ENCODE measurements at places on chromosomes 3 and 15.

GRCh38 chr15:93239591-93239990 is 150.6 kb upstream of the RGMA start:
- no peak for DNase-seq

DNA sequence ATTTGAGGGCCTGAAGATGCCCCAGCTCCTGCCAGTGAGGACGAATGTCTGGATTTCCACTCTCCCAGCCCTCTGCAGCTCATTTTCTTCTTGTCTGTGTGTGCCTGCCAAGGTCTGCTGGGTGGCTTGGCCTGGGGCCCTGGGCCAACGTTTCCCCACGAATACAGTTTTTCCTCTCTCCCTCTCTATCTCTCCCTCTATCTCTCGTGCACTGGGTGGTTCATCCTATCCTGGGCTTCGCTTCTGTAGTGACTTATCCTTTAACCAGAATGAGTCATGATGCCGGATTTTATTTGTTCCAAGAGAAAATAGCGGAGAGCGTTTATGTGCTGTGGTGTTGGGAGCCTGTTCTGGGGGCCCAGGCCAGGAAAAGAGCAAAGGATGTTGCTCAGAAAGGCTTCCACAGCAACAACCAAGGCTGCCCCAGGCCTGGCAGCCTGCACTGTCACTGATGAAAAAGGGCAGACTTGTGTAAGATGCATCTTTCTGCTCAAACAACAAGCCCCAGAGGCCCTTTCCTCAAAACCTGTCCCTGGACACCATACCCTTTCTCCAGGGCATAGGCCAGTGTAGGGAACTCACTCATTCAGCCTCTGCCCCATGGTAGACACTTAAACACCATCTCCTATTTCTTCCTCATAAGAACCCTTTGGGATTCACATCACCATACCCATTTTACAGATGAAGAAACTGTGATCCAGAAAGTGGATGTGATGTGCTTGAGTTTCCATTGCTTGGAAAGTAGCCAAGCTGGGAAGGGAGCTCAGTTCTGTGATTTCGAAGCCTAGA is 47.3 kb downstream of the ITGA11 start:
- no peak for DNase-seq

GRCh38 chr3:15724446-15724845 is 73.3 kb downstream of the ANKRD28 start:
- no peak for DNase-seq

- DNase-seq = no peak
Observed at GRCh38 chr15:88992912-88993376, 79.8 kb upstream of the MFGE8 start.

- no peak for DNase-seq
Observed at GRCh38 chr3:71350998-71351397, 232.5 kb downstream of the FOXP1 start.

GRCh38 chr3:112304611-112305010 is 10.6 kb upstream of the SLC9C1 start:
- DNase-seq = no peak

GRCh38 chr3:59879031-59879581 is 829.3 kb upstream of the CFAP20DC start:
- DNase-seq = no peak

DNA sequence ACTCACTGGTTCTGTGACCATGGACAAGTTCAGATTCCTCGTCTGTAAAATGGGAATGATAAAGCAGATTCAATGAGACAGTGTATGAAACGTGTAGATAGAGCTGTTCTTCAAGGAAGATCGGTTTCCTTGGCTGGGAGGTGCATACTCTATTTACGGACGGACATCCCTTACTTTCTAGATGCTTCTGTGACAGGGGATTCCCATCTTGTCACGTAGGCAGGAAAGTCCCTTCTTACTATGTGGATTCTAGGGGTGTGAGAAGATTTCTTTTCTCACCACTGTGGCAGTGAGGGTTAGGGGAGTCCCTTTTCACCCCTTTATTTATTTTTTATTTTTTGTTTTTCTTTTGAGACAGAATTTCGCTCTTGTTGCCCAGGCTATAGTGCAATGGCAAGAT is 180.9 kb upstream of the TBL1XR1 start:
- DNase-seq = no peak

- DNase-seq = no peak
Observed at GRCh38 chr3:73511571-73512525, 112.9 kb downstream of the PDZRN3 start.
